Cortex of kidney (tissue), 1 donor: ENCODE measurements at places on chromosomes 6 and 20.

- no peak for DNase-seq
These were observed 181.0 kb downstream of the FARS2 start for GRCh38 chr6:5442319-5442718.

DNA sequence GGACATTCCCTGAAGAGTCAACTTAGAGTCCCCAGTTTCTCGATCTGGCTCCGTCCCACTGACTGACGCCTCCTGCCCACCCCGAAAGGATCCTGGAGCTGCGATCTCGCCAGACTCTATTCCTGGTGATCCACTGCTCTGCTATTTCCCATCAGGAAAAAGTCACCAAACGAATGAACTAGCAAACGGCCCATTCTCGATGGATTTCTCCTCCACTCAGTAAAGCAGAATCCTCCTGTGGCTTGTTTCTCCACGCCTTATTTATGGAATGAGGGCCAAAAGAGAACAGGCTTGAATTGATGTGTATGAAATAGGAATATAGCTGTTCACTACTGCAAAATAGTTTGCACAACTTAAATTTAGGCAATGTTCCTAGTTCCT is 5.4 kb downstream of the NKX2-4 start:
- no peak for DNase-seq

DNA sequence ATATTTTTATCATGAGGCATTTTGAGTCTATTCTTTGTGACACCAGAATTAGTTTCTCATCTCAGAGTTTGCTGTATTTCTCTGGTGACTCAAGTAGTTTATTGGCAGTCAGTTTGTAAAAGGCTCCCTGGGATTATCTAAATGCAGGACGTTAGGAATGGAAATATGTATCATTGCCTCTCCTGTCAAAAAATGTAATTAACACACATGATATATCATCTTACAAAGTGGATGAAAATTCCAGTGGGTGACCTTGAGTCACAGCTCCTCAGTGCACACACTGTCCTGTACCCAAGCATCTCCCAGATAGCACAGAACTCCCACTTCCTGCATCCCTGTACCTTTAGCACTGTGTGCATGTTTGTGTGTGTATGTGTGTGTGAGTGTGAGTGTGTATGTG is 258.6 kb downstream of the LAMA2 start:
- no peak for DNase-seq

- DNase-seq = no peak
These were observed 27.1 kb downstream of the PARD6B start for GRCh38 chr20:50758469-50758868.

GRCh38 chr6:159102373-159103160 is 57.8 kb upstream of the TAGAP start:
- no peak for DNase-seq

DNA sequence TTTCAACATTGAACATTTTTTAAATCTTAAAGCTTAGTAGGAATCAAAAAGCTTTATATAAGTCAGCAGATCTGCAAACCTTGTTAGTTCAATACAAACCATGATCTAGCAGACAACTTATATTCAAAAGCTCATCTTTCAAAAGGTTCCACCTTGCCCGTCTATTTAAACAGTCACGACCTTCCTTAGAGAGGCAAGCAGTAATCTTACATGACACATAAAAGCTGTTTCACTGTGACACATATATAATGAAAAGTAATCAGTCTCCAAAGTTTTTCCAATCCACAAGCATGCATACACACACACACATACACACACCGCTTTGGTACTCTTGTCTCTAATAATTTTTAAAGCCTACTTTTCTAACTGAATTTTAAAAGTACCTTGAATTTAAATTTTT is 12.9 kb downstream of the SOD2 start:
- DNase-seq = no peak

DNA sequence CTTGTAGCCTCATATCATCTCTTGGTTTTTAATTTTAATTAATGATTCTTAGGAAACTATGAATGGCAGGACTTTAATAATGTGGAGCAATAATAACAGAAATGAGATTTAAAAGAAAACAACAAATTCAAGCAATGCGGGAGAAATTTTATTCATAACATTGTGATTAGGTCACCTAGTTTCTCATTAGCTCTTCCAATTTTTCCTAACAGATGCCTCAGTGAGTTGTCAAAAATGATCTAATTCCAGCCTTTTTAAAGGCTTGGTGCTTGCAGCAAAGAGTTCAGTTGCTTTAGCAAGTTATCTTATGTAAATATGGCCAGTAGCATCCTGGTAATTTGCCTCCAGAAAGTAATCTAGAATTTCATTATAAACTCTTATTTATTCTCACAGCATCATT is 20.4 kb downstream of the PDE7B start:
- DNase-seq = no peak

GRCh38 chr6:44701637-44702101 is 314.2 kb downstream of the CDC5L start:
- DNase-seq = no peak

DNA sequence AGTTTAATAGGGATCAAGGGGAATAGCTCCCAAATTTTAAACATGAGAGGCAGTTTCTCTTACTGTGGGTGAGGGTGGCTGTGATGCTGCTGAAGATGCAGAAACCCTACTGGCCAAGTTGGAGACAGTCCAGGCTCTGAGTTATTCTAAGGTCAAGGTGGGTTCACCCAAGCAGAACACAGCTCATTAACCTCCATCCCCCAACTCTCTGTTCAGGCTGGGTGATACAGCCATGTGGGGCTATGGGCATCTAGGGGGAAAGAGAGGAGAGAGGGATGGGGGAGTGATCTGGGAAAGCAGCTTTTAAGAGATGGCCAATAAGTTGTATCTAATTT is 18.9 kb upstream of the TRAM2 start:
- no peak for DNase-seq

DNA sequence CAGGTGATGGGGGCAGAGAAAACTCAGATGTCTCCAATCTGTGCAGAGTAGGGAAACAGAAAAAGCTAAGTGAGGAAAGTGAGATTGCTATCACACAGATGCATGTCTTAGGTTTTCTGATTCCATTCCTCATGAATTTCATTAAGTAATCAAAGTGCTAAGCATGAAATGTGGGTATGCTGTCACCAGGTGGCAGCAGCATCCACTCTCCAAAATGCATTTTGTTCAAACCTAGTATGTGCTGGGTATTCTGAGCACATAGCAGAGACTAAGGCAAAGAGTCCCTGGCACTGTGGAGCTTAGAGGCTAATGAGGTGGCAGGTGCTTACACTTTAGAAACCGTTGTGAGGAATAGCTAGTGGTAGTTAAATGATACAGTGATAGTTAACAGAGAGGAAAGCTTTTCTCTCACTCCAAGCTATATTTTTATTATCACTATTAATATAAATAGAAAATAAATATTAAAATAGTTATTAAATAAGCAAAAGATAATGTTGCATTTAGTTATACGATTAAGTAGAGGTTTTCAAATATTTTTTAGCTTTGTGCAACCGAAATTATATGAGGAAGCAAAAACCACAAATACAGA is 179.5 kb downstream of the CDH26 start:
- no peak for DNase-seq

- no peak for DNase-seq
These were observed 5.5 kb downstream of the ADRM1 start for GRCh38 chr20:62308102-62308822.

DNA sequence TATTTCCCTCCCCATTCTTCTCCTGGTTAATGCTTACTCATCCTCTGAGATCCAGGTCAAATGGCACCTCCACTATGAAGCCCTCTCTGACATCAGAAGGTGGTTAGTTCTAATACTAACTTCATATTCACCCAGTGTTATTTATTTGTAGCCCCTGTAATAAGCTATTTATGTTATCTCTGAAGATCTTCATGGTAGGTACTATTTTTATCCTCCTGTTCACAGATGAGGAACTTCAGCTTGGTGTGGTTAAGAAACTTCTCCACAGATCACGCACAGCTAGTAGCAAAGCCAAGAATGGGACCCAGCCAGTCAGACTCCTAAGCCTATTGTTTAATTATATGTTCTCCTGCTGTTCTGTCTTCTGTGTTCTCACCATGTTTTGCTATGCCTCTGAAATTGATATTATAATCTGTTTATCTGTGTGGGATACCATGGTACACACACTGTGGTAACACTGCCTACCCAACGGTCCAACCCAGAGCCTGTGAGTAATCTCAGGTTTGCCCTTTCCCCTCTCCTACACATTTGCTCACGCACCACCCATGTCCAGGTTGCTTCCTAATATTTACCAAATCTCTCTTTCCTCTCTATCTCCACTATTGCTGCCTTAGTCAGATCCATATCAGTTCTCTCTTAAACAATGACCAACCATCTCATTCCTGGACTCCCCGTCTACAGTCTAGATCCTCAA is 98.4 kb downstream of the IPCEF1 start:
- no peak for DNase-seq

DNA sequence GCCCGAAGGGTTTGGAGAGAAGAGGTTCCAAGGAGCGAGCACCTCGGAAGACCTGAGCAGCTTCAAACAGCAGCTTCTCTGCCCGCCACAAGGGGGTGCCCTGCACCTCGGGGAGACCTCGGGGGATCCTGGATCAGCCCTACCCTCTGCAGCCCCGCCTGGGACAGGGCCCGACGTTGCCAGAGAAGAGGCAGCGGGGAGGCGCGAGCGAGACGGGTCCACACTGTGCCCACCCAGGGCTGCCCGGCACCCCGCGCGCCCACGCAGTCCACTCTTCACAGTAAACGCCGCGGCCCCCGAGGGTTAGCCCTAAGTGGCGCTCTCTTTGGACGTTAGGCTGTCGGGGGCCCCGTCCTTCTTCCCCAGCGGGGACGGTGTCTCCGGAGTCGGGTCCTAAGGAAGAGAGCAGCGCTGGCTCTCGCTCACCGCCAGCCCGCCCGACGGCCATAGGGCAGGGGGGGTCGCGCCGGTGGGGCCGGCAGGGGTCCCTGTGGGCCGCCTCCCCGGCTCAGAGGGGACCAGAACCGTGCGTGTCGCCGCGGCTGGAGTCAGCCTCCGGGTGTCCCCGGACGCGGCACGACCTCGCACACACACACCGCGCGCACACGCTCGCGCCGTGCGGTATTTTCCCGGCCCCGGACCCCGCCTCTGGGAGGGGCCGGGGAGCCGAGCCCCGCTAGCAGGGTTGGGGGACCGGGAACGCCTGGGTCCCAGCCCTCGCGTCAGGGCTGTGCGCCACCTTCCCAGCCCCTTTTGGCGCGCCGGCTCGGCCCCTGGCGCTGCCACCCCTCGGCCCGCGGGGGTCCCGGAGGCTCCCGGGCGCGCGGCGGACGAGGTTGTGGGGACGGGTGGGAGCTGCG is 929 bp downstream of the CDH22 start:
- no peak for DNase-seq

DNA sequence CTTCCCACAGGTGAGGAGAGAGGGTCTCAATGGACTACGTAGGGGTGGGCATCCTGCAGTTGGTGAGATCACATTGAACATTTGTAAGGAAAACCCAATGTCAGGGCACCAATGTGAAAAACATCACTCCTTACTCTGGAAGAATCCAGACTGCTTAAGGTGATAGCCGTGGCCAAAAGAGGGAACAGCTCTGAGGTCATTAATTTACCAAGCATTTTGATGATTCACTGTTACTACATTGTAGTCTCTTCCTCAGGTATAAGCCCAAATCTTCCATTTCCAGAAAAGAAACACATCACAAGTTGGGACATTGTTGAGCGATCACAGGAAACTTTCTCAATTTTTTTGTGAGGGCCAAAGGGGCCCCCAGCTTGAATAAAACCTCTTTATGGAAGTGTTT is 61.1 kb upstream of the SPTLC3 start:
- no peak for DNase-seq

DNA sequence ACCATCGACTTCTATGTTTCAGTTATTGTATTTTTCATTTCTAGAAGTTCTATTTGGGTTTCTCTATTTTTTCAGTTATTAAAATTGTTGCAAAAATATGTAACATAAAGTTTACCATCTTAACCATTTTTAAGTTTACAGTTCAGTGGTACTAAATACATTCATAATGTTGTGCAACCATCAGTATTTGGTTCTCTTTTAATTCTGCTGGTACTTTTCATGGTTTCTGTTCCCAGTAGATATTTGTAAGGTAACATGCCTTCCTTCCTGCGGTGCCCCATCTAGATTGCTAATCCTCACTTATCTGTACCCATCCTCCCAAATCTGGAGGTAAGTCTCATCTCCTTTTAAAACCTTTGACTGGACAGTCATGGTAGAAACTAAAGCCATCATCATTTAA is 47.9 kb downstream of the TGM2 start:
- no peak for DNase-seq

DNA sequence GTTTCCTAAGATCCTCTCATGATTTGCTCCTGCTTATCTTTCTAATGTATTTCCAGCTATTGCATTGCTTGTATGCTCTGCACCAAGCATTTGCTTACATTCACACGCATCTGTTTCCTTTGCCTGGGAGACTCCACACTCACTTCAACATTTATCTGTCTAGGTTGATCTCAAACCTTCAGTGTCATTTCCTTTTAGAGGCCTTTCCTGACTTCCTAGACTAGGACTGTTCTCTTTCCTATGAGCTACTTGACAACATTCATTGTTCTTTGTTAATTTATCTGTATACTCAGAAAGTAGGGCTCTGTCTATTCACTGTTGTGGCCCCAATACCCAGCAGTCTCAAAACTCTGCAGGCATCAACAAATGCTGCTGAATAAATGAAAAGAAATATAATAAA is 84.4 kb downstream of the WASF1 start:
- no peak for DNase-seq

GRCh38 chr6:142350309-142350708 is 48.5 kb downstream of the ADGRG6 start:
- DNase-seq = no peak

DNA sequence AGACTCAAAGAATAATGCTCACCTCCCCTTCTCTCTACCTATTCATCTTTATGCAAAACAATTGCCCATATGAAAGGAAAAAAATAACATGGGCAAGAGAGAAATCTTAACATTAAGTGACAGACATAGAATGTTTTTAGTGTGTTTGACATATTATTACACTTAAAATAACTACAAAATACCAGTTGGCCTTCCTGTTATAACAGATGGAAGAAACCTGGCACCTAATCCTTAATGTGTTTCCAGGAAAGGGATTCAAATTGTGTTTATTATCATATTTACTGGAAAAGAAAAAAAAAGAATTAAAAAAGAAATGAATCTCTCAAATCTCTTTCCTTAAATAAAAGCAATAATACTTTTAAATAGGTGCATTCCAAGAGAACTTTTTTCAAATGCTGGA is 158.6 kb downstream of the LAMP5 start:
- no peak for DNase-seq
